Right atrium auricular region (tissue), 2 donors: ENCODE measurements at places on chromosomes 3 and 15. TPM values are rescaled to one million over a fixed set of nuclear protein-coding genes. Genes with fewer than 3 reads are reported as not detected.
A peak's percentile ranks its signal among the peaks of the same experiment; 100 is the strongest.

DNA sequence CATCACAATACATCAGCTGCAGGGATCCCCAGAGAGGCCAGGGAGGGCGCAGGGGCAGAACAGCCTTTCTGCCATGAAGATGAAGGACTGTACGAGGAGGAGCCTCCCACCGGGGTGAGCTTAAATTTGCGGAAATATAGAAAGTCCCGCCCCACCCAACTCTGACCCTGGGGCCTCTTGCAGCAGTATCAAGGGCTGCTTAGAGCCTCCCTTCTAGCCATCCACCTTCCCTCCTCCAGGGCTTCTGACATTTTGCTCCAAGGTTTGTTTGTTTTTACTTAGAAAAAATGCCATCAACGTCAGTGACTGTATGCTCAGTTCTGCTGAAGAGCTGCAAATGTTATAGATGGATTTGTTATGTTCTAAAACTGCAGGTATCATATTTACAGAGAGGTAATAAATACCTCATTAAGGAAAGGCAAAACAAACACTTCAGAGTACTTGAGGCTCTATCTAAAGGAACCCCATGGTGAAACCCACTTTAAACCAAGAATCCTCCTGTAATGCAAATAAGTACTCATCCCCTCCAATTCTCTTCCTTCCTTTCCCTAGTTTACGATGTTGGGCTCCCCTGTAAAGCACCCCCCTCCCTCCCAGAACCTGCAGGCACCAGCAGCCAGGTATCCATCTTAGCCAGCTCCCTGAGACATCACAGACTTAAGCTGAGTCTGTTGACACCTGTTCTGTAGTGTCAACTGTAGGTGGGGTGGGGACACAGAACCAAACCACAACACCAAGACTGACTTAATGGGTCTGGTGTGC, 30.5 kb downstream of the RFTN1 start:
- no peak for DNase-seq

- DNase-seq = no peak
These were observed 5.6 kb upstream of the FEM1B start for GRCh38 chr15:68271854-68272471.

GRCh38 chr3:12227833-12228232, 61.0 kb upstream of the PPARG start:
- DNase-seq = no peak

- DNase-seq = no peak
These were observed 89.3 kb upstream of the IGSF10 start for GRCh38 chr3:151550025-151550618.

- peak; percentile 26 for DNase-seq
These were observed 141.8 kb downstream of the EEFSEC start for GRCh38 chr3:128294999-128295468.

GRCh38 chr15:85298941-85299340, 81.5 kb upstream of the AKAP13 start:
- no peak for DNase-seq

- DNase-seq = no peak
These were observed 7.0 kb upstream of the CTSH start for GRCh38 chr15:78951841-78952238.

The IGSF10 gene
- total RNA-seq = 5.2 TPM

The SLC51A gene
- not detected for total RNA-seq

The EIF1B gene
- 131 TPM for total RNA-seq

The RTP3 gene
- total RNA-seq = not detected

The PLCB2 gene
- total RNA-seq = 1.9 TPM
